ENCODE measurements at places on chromosomes 6 and 20.

DNA sequence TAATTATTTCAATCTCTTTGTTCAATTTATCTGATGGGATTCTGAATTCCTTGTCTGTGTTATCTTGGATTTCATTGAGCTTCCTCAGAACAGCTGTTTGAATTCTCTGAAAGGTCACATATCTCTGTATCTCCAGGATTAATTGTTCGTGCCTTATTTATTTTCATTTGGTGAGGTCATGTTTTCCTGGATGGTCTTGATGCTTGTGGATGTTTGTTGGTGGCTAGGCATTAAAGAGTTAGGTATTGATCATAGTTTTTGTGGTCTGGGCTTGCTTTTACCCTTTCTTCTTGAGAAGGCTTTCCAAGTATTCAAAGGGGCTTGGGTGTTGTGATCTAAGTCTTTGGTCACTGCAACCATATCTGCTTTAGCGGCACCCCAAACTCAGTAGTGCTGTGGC lies 39.4 kb upstream of the SCP2D1 start:
- DNase-seq: no peak

GRCh38 chr6:39114388-39114703 lies 640 bp downstream of the SAYSD1 start:
- no peak for DNase-seq

GRCh38 chr6:4910037-4910760 lies 93.6 kb downstream of the RPP40 start:
- DNase-seq: no peak

DNA sequence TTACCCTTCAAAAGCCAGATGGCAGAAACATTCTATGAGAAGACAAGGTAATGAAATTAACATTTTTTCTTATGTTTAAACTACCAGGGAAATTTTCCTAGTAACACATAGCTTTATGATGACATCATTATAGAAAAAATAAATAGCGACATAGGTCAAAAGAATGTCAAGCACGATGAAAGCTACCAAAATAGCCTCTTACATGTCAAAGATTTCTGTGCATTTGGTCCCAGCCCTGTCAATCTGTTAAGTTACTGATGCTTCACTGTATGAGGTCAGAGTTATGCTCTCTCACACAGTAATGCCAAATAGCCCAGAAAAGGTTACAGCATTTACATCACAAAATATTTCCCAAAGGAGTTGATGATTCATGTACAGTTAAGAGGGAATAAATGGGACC lies 199.8 kb upstream of the DEFB112 start:
- no peak for DNase-seq

Measured in suppressor macrophage treated with lipopolysaccharide for 4 hours (primary cell).